KBM-7 (cell line): ENCODE measurements at places on chromosomes 11 and 22.

DNA sequence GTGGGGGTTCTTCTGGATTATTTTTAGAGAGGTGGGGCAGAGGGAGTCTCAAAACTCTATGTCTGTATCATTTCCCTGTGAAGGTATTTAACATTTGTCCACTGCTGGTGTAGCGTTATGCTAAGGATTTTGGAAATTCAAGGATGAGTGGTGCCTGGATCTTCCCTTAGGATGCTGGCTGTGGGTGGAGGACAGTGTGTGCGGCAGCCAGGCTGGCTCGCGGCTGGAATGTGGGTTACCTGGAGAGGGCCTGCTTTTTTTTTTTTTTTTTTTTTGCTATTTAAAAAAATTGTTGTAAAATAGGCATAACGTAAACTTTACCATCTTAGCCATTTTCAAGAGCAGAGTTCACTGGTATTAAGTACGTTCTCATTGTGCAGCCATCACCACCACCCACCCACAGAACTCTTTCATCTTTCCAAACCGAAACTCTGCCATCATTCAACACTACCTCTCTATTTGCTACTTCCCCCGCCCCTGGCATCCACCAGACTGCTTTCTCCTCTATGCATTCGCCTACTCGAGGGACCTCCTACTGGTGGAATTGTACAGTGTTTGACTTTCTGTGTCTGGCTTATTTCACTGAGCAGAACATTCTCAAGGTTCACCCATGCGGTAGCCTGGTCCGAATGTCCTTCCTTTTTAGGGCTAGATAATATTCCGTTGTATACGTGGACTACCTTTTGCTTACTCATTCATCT, 67.1 kb downstream of the PARVB start:
- DNase-seq, result peak; percentile 39

- DNase-seq, result no peak
Observed at GRCh38 chr11:59842316-59842715, 3.0 kb downstream of the CBLIF start.

DNA sequence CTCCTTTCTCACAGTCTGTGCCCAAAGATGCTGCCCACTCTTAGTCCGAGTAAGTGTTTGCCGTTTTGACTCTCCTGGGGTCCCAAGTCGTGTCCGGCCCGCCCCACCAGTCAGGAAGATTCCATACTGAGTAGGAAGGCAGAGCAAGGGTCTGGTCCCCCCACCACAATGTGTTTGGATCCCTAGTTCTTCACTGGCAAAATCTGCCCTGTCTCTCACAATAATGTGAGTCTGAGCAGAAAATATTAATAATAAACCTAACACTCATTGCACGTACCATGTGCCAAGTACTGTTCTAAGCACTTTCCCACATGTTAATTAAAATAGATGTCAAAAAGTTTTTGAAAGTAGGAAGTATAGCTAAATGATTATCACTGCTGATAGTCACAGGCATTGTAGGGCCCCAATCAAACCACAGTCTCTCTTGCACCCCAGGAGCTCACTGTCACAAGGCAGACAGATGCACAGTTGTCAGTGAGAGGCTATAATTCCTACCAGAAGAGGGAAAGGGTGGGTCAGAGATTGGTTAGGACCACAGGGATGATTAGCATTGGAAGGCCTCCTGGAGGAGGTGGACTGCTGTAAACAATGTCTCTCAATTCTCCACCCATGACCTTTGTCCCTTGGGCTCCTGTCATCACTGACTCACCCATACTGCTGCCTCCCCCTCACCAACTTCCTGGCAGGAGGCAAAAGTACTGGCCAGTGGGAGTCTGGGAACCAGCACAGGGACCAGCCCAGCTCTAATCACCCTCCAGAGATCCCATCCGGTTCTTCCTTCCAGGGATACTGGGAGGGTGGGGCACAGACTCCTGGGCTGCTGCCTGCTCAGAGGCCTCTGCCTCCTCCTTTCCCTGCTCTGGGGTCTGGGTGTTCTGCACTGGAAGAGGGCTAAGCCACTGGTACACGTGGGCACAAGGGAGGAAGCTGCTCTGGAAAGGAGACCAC, 1.0 kb upstream of the POLD4 start:
- DNase-seq, result peak; percentile 14

DNA sequence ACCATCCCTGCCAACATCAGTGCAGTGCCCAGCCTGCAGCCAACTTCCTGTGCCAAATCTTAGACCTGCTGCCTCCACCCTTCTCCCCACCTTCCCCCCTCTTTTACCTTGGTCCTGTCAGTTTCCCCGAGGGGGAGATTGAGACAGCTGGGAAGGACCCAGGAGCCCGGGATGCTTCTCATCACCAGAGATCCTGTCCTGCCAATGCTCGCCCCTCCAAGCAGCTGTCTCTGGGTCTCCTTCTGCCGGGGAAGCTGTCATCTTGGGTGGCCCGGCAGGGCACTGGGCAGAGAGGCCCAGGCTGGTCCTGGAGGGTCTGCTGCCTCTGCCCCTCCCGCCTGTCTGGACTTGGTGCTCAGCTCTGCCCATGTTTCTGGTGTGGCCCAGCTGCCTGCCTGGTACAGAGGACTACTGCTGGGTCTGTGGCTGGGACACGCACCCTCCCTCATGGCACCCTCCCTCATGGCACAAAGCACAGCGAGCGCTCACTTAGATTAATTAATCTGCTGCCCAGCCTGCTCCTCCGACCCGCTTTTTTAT, 60.4 kb upstream of the THY1 start:
- no peak for DNase-seq

DNA sequence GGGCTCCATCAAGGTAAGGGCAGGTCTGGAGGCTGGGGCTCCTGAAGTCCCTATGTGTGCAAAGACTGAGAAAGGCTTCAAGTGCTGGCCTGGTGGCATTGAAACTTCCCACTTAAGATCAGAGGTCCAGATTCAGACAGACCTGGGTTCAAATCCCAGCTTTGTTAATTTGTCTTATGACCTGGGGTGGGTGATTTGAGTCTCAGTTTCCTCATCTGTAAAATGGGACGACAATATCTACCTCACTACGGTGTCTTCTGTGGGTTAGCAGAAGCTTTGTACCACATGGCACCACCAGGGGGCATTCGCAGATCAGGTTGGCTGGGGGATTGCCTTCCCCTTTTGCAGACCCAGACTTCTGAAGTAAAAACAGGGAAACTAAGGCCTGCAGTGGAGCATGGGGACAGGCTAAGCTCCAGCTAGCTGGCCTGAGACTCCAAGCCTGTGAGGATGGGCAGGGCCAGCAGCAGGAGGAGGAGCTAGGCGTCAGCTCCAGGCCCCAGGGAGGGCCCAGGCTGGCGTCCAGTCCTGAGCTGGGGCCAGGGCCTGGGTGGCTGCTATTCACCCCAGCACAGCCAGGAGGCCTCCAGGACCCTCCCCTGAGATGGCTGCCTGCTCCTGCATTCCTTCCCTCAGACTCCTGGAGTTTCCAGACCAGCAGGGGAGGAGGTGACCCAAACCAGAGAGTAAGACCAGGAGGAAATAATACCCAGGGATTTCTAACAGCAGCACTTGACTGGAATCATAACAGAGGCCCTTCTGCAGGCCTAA, 1.5 kb downstream of the CASTOR1 start:
- DNase-seq, result peak; percentile 96

DNA sequence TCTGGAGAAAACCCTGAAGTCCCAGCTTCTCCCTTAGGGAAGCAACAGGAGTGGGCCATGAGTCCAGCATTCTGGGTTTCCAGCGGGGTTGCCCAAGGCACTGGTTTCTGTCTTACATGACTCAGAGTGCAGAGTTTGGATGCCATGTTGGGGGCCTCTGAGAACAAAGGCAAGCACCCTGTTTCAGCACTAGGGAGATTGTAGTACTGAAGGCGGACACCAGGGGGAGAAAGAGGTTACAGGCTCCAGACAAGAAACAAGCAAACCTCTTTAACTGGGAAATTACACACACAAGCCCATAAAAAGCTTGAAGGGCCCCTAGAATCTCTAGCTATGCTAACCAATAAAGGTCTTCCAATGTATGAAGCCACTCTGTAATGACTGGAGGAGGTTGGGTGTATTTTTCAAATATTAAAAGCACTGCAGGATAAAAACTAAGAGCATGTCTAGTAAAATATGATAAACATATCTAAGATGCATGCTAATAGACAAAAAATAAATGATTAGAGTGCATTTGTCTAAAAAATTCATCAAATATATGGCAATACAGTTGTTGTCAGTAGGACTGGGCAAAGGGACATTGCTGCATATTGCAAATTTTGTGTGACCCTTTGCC, 7.1 kb downstream of the MS4A6E start:
- peak; percentile 89 for DNase-seq

DNA sequence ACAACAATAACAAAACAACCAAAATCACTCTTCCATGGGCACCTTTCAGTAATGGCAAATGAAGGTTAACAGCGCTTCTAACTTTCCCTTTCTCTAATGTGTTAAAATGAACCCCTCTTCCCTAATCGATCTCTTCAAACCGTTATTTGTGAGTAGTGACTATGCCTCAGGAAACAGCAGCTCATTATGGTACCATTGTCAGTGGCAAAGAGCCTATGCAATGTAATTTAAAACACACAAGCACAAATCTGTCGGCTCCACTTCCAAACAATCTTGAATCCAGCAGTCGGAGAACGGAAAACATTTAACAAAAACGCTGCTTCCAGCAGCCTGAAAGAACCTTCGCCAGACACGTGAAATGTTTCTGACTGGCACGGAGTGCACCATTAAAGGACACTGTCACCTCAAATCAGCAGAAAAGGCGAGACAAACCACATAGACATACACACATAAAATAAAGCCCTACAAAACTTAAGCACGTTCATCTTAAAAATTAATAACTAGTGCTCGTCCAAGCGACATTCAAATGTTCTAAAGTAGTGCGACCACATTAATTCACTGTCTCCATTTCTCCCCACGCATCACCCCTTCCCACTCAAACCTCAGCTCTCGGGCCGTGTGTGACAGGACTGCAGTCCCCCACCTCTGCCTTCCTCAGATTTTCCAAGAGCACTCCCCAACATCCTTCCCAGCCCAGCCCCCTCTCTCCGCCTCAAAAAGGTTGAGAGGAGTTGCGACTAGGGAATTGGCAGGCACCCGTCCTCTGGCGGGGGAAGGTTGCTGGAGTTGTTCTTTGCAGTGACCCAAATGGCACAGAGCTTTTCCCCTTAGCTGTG, 748 bp downstream of the RAB30 start:
- DNase-seq, result peak; percentile 32

DNA sequence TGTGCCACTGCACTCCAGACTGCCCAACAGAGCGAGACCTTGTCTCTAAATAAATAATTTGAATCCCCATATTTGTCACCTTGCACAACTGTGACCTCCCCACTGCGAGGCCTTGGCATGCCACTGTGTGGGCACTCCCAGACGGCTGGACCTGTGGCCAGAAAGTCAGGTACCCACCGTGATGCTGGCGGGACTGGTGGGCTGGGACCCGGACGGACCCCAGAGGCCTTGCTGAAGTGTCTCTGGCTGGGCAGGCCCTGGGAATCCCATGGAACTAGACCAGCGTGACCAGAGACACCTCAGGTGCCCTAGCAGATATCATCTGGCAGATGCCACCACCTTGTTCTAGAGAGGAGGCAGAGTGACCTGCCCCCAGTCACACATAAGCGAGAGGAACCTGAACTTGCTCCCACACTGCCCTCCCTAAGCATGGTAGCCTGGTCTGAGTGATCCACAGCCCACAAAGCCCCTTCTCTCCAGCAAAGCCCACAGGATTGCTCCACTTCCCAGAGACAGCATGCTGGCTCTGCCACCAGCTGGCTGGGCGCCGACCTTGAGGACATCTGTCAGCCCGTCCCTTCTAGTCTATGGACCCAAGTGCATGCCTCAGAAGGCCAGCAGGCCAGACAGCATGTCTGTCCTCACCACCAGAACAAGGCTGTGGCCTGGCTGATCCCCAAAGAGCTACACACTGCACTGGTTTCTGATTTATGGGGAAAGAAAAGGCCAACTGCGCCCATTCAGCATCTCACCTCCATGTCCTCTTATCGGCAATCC, 9.5 kb downstream of the MACROD1 start:
- no peak for DNase-seq

DNA sequence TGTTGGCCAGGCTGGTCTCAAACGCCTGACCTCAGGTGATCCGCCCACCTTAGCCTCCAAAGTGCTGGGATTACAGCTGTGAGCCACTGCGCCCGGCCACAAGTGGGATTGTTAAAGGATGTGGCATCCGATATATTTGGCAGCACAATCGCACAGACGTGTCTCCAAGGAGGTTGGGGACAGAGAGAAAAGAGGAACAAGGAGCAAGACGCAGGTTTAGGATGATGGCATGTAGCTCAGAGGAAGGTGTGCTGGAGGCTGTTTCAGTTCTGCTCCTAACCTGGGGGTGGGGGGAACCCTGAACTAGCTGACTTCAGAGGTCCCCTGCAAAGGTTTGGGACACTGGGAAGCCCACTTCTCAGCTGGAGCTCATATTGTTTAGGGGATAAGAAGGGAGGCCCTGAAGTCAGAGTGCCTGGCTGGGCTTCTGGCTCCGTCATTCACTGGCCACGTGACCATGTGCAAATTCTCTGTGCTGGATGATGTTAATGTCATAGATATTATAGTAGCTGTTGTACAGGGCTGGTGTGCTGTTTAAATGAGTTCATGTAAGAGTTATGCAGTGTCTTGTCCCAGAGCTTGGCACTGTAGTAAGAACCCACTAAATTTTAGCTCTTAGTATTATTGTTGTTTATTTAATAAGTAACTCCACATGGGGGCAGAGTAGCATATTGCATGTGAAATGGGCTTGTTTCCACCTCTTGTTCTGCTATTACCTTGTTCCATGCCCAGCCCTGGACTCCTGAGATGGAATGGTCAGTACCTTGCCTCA, 129.7 kb downstream of the ST3GAL4 start:
- DNase-seq, result peak; percentile 41
